ENCODE measurements at places on chromosomes 6 and 20.

- DNase-seq, result no peak
Measured at GRCh38 chr6:108982154-108983113, 112.2 kb downstream of the SESN1 start.

DNA sequence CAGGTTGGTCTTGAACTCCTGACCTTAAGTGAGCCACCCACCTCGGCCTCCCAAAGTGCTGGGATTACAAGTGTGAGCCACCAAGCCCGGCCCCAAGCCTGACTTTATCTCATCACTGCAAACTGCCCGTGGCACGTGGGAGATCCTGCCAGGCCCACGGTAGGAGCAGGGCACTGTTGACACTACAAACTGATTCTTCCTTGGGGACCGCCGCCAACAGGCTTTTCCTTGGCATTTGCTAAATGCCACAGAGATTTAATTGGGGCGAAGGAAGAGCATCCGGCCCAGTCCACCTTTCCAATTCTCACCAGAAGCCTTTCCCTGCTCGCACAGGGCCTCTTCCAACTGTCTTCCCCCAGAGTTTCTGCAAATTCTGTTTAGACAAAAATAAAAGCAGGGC, 11.0 kb downstream of the ATP9A start:
- DNase-seq, result no peak

DNA sequence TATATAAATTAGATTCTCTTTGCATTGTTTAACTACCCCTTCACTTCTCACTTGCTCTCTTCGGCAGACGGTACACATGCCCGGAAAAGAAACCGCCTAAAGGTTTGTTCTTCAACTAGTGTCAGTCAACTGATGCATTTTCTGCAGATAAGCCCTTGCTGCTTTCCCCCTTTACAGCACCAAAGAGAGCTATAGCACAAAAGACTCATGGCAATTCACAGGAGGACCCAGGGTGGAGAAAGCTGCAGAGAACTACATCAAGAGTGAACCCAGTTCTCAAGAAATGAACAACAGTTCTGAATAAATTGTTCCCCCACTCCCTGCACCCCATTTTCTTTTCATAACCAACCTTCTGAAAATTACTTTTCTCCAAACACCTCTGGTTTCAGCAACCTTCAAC, 8.9 kb downstream of the CD164 start:
- DNase-seq, result no peak

GRCh38 chr20:51800872-51801121, 1.5 kb downstream of the SALL4 start:
- DNase-seq, result peak; percentile 56

DNA sequence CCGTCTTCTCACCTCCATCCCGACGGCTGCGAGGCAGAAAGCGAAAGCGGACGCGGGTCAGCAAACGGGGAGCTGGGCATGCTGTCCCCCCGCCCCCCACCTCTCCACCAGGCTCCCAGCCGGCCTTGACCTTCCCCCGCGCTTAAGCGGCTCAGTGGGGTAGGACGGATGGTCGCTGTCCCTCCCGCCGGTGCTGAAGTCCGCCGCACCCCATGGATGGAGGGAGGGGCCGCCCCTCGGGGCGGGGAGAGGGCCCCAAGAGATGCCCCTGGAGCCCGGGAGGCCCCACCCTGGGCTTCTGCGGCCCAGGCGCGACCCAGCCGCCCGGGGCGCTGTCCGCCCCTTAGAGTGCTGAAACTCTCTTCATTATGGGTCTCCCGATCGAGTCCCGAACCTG, at the start of gene KCNB1:
TSS of gene KCNB1 (minus strand) at position 48 of the 397 bp plus-strand sequence. CDS start 188 bp downstream, outside the sequence.
- DNase-seq, result peak; percentile 96

GRCh38 chr6:157669323-157669722, 153.7 kb upstream of the SNX9 start:
- no peak for DNase-seq

DNA sequence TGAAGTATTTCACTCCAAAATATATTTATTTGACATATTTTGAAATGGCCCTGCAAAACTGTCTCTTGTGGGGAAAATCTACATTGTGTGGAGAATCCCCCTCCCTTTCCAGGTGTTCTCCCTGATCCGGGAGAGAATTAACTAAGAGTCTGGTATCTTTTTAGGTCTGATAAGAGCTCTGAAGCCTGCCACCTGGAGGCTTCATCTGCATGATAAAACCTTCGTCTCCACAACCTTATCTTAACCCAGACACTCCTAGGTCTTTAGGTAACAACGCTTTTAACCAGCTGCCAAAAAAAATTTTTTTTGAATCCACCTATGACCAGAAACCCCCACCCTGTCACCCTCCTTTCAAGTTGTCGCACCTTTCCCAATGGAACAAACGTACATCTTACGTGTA, 43.0 kb downstream of the FAM184A start:
- no peak for DNase-seq

GRCh38 chr6:143414769-143415168, 35.7 kb downstream of the ADAT2 start:
- no peak for DNase-seq

- no peak for DNase-seq
Measured at GRCh38 chr20:16828666-16829305, 80.6 kb downstream of the OTOR start.

GRCh38 chr6:168724669-168725570, 283.9 kb downstream of the SMOC2 start:
- DNase-seq, result no peak

DNA sequence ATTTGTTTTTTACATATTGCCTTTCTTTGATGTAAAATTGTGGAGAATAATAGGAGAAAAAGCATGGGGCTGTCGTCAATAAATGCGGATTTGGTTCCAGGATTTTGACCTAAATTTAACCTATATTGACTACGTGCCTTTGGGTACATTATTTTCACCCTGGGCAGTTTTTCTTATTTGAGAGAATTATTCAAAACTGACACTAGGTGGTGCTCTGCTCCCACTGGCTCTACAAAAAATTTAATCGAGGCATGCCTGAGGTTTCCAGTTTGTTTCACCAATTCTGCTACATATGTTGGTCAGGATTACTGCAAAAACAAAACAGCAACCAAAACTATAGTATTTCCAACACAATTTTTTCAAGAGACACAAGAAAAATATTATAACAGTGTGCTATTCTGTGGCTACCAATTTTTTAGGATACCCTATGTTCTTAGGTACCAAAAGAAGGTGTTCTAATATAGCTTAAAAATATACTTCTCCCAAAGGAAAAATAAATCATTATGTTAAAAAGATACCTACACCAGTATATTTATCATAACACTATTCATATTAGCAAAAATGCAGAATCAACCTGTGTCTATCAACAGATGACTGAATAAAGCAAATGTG, 48.6 kb upstream of the FABP7 start:
- peak; percentile 55 for DNase-seq
